ENCODE measurements at places on chromosomes 4 and X. TPM values are rescaled to one million over a fixed set of nuclear protein-coding genes. Genes with fewer than 3 reads are reported as not detected.

- H3K27me3 ChIP-seq, result no peaks in the 10 kb centered on the region
Observed at GRCh38 chrX:151977923-151978322, 3.4 kb upstream of the GABRE start.

DNA sequence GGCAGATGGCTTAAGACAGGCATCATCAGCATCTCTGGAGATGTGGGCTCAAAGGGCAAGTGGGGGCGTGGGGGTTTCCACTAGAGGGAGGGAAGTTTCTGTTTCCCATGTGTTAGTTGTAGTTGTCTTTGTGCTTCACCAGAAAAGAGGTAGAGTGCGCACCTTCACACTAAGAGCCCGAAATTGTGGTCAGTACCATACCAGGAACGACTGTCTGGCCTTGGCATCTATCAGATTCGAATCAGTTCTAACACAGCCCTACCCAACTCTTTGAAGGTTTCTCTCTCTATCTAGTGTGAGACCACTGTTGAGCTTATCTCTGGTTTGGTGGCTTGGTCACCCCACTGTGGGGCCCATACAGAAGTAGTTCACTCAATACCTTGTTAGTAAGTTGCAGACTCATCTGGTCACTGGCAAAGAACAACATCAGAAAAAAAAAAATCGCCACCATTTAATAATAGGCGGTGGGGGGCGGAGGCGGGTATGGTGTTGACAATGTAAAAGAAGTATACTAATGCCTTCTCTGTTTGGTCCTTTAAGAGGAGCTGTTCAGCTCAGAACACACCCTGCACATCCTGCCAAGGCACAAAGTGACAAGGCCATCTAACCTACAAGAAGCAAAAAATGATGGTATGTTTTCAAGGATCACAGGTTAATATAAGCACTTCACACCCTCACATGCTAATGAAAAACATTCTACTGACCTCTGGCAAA lies 71.1 kb downstream of the NYX start:
- H3K27ac ChIP-seq, result no peak overlapping the region
- no peak for DNase-seq
- H3K4me1 ChIP-seq, result no peaks in the 10 kb centered on the region
- no peak overlapping the region for H3K4me3 ChIP-seq

DNA sequence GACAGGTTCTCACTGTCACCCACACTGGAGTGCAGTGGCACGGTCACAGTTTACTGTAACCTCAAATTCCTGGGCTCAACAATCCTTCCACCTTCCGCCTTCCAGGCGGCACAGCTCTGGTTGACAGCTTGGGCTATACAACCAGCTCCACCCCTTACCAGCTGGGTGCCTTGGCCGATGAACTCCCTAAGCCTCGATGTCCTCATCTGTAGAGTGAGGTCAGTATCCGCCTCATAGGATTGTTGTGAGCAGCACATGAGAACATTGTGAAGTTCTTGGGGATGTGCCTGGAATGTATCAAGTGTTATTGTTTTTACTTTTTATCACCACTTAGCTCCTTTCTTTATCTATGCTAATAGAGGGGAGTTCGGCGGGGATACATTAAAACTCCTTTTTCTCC lies 23.3 kb downstream of the UCHL1 start:
- H3K27me3 ChIP-seq, result no peaks in the 10 kb centered on the region
- no peaks in the 10 kb centered on the region for H3K36me3 ChIP-seq
- H3K4me1 ChIP-seq, result no peaks in the 10 kb centered on the region
- DNase-seq, result no peak

Gene PNMA6E
- total RNA-seq, result not detected

Gene FRG2
- not detected for total RNA-seq

All from tibial nerve (tissue), 4 donors.